ENCODE measurements at places on chromosomes 12 and 14.

DNA sequence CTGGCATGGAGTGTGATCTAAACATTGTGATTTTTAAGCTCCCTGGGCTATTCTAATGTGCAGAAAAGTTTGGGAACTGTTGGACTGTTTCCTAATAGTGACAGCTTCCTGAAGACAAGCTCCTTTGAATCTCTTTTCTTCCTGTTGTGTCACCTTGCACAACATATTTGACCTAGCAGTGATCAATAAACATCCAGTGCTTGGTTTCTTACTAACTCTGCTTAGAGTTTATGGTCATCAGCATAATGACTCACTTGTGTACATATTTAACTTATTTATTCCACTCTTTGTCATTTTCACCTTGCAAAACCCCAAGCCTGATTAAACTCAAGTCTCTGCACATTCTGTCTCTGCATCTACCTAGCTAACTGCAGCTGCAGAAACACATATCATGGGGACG is 27.3 kb upstream of the TBC1D30 start:
- no peak for DNase-seq

DNA sequence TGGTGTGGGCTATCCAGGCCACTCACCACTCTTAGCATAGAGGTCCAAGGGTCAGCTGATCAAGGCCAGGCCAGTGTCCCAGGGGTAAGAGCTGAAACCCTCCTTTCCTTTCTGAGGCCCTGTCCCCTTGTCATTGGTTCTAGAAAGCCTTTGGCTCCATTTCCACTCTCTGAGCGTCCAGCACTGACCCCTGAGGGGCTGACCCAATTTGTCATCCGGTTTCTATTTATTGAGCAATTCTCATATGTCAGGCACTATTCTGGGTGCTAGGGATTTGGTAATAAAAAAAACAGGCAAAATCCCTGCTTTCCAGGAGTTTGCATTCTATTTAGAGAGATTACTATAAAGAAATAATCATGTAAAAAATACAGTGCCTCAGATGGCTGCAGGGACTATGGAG is 3.4 kb downstream of the KRT77 start:
- no peak for DNase-seq

DNA sequence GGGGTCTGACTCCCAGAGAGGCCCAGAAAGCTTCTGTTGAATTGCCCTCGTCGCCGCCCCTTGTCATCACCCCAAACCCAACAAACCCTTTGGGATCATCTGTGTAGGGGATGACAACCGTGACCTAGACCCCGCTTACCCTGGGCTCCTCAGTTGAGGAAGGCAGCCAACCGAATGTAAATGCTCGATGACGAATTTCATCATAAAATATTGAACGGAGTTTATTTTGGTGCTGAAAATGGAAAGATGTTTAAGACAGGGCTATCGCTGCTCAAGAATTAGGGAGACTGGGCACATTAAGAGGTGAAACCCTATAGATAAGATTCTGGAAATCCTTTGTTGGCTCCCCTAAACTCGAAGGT is 512 bp downstream of the ACTR10 start:
- DNase-seq, result no peak

DNA sequence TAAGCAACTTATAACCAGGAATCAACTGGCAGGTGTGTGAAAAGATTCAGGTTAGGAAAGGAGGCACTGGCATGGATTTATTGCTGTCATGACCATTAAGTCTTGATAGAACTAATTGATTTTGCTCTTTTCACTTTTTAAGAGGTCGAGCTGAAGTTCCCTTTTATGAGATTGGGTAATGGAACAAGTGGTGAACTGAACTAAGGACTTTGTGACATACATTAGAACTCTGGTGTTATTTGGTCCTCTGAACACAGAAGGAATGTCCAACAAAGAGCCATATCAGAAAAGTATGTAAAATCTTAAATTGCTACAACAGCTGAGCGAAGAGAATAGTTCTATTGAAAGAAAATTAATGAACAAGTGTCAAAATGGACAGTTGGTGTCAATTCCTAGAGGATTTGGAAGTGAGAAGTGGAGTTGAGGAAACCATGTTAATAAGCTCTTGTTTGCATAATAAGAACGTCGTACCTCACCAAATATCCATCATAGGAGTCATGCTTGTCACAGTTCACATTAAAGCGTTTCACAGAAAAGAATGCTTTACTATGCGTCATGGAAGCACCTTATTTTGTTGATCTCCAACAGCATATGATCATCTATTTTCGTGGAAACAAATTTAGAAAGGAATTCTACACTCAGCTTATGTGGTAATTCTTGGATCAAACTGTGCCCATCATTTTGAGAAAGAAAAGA is 8.4 kb upstream of the MYF6 start:
- DNase-seq, result no peak

DNA sequence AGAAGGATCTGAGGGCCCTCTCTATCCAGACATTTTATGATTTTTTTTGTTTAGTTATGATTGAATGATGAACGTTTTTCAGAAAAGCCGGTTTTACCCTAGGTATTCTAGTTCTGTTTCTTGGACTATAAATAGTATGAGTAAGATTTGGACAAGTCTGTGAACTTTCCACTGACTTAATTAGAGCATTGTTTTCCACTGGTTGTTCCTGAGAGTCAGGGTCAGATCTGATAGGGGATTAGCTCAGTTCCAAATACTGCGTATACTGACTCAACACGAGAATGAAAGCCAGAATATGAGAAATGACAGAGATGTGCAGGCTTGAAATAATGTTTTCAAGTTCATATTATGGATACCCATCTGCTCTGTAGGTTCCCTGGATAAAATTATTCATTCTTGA is 361.6 kb downstream of the AEBP2 start:
- DNase-seq, result no peak

DNA sequence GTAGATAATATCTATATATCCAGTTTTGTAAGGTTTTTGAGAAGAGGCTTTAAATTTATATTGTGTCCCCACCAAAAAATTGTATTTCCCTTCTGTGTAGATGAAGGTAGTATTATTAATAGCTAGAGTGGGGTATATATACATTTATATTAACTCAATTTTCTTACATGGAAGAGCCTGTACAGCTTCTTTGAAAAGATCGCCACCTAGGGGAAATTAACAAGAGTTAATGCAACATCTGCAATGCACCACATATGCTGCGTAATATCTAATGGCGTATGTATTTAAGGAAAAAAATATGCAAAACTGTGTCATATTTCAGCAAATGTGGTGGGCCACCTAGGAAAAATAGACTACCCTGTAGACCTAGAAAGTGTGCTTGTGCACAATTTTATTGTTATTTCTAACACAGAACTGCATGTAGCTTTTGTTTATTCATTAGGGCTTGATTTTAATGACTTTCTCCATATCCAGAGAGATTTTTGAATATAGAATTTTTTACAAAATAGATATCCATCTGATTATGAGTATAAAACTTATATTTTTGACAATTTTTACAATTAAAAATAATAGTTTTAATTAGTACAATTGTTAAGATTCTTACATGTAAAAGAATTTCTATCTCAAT is 14.0 kb downstream of the CCER1 start:
- peak; percentile 3 for DNase-seq

GRCh38 chr14:80538633-80539375 is 327.5 kb upstream of the DIO2 start:
- DNase-seq, result no peak

DNA sequence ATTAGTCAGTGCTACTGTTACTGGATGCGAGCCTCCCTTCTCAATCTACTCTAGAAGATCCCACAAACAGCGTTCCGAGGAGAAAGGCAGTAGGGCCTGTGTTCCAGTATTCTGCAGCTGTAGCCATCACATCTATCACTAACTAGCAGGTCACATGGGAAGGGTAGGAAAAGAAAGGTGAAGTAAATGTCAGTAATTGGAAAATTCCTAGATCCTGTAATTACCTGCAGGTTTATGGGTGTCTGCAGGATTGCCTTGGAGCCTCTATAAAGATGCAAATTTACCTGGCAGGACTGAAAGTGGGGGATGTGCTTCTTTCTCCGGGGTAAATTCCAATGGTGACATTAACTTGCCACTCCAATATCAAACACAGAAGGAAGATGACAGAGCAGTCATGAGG is 77.8 kb downstream of the FERMT2 start:
- DNase-seq, result no peak

DNA sequence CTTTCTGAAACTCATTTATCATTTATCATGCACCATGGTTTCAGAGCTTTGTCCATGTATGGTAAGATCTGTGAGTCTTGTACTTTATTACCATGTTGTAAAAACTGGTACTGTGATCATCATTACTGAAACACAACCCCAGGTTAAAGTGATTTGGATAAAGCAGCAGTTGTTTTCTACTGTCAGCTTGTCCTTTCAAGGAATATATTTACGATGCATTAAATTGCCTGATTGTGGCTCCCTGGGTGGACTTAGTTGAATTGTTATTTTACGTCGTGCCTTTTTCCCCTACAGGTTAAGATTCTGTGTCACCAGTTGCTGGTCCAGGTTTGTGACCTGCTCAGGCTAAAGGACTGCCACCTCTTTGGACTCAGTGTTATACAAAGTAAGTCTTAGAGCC is 46.1 kb downstream of the FRMD6 start:
- no peak for DNase-seq

- DNase-seq, result no peak
Observed at GRCh38 chr14:91383439-91383838, 34.2 kb downstream of the CCDC88C start.

- DNase-seq, result no peak
Observed at GRCh38 chr12:52195065-52195730, 3.4 kb upstream of the KRT80 start.

- no peak for DNase-seq
Observed at GRCh38 chr12:10021342-10021741, 9.1 kb upstream of the CLEC9A start.

DNA sequence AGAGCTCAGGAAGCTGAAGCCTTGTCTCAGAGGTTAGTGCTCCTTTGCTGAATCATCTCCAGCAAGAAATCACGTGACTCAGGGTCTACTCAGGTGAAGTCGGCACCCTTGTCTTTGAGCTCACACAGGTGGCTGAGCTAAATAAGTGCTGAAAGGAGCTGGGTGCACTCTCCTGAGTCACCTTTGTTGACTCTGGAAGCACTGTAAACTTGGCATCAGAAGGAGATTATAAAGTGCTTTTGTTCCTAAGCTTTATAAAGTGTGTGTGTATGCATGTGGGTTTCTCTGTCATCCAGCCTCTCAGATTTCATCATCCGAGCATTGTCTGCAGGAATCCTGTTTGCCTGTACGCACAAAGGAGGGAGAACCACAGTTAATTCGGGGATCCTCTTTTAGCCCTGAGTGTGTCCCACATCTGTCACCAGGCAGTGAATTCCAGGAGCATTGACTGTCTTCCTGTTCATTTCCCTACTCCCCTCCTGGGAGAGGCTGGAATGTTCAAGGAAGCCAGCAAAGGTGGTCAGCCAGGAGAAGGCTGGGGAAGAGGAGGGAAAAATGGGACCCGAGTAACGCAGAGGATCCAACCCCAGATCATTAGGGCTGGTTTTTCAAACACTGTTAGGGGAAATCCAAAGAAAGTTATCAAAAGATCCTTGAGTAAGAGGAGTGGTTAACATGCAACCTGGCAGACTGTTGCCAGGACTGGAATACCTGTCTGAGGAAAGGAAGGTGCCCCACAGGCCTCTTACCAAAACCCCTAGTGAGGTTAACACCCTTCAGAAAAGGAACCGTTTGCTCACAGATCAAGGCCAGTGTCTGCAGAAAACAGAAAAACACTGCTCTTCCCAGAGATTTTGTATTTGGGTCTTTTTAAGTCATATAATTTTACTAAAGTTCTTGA is 157.5 kb upstream of the HIF1A start:
- peak; percentile 30 for DNase-seq

GRCh38 chr12:48067250-48067938 is 38.5 kb downstream of the SENP1 start:
- DNase-seq, result no peak

- no peak for DNase-seq
Observed at GRCh38 chr12:107126796-107127481, 33.6 kb upstream of the CRY1 start.

GRCh38 chr12:68808388-68809189 is 612 bp downstream of the MDM2 start:
- peak; percentile 78 for DNase-seq

DNA sequence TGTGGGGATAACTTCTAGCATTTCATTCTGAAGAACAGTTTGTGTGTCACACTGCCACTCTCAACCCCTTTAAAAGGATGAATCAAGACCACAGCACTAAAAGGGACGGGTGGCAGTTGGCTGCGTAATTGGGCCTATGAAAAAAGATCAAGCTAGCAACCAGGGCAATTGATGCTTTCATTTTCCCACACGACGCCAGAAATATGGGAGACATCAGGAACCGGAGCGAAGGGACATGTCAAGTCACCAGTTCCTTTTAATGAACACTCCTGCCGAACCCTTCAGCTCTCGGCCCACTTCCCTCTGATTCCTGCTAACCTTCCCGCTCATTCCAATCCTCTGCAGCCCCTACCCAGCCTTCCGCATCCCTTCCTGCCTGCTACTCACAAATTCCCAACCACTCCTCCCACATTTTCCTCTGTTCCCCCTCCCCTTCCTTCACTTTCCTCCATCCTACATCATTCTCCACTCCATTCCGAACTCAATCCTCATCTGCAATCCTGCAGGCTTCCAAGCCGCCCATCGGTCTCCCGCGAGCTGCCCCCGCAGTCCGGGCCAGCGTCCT is 753 bp downstream of the CSRNP2 start:
- peak; percentile 39 for DNase-seq

DNA sequence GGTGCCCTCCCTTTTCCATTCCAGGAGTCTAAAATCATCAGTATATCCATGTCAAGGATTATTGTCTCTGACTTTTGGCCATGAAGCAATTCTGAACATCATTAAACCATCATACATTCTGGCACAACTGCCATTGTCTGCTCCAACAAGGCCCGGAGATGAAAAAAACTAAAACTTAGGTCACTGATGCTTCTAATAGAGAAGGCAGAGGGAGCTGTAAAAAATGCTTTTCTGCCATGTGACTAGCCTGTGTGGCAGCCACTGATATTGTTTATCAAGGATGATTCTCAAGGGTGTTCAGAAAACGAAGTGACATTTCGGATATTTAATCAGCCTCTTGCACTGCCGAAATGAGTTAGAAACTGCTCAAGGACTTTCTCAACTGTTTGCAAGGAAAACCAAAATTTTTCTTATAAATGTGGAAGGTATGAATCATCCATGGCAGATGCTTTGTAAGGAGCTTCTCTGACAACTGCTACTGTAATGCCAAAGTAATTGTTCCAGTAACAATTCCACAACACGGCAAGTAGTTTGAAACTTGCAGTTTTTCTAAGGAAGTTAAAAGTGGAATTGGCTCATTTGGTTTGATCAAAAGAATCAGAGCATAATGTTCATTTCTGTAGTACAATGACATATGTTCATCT is 1076.5 kb upstream of the FLRT2 start:
- DNase-seq, result no peak

- DNase-seq, result no peak
Observed at GRCh38 chr12:6956021-6956727, 5.0 kb downstream of the PTPN6 start.

- no peak for DNase-seq
Observed at GRCh38 chr12:95203487-95204030, 13.7 kb downstream of the FGD6 start.

GRCh38 chr12:24480766-24481449 is 468.0 kb downstream of the BCAT1 start:
- DNase-seq, result no peak

GRCh38 chr14:35985474-35986218 is 159.5 kb downstream of the BRMS1L start:
- DNase-seq, result no peak

Measured in SW 1271 (cell line).